ENCODE measurements at places on chromosomes 7 and 10. TPM values are rescaled to one million over a fixed set of nuclear protein-coding genes. Genes with fewer than 3 reads are reported as not detected.

The COL26A1 gene
- total RNA-seq, result not detected

The GIGYF1 gene
- total RNA-seq, result 25.1 TPM

The TMEM236 gene
- not detected for total RNA-seq

The SEMA4G gene
- 2.4 TPM for total RNA-seq

The NXPH1 gene
- not detected for total RNA-seq

The ADAMTS14 gene
- total RNA-seq, result 0.08 TPM
